ENCODE measurements at places on chromosomes 4 and X. TPM values are rescaled to one million over a fixed set of nuclear protein-coding genes. Genes with fewer than 3 reads are reported as not detected.

DNA sequence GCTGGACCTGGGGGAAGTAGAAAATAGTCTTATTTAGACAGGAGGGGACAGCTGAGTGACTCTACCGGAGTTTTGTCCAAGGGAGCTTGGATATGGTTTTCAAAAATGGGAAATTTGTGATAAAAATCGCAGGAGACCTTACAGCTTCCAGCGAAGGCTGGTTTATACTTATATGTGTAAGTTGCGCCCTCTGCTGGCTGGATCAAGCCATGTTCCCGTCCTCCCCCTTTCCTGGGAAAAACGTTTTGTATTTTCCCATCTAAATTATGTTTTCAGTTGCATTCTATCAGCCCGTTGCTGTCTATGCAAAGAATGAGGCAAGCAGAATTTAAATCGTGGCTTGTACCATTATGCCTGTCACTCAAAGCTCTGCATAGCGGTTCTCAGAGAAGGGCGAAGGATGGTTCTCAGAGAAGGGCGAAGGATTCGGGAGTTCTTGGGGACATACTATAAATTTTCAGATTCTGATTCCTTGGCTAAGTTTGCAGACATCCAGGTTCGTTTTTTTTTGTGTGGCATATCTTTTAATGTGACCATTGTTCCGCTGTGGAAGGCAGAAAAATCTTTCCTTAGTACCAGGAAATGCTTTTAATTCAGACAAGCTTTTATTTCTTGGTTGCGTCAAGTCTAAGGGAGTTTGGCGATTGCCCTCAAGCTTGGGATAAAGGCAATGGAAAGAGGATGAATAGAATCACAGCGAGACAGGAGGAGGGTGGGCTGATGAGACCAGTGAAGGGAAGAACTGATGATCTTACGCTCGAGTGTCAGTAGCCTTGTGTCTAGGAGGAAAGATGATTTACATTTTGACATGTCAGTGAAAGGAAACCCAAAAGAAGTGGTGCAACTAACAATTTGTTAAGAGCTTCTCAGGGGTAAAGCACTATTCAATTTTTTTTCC, 128.5 kb upstream of the ARX start:
- DNase-seq = peak; percentile 60

GRCh38 chrX:48025561-48025960, 18.8 kb downstream of the SPACA5 start:
- peak; percentile 76 for DNase-seq

DNA sequence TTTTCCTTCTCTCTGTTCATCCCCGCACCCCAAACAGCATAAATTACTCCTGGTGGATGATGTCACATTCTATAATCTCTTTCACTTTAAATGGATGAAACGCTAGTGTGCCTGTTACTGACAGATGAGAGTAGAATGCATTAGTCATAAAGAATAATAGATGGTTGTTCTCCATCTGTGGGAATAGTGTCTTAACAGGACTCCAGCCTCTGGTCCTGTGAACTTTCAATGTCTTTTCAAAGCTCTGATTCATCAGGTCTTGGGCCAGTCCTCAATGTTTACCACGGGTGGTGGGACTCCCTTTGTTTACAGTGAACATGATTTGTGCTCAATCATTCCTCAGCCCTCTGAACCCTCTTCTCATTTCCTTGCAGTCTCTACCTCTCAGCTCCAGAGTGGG, 182.6 kb downstream of the GABRB1 start:
- peak; percentile 54 for DNase-seq

Gene NHSL2
- not detected for total RNA-seq

DNA sequence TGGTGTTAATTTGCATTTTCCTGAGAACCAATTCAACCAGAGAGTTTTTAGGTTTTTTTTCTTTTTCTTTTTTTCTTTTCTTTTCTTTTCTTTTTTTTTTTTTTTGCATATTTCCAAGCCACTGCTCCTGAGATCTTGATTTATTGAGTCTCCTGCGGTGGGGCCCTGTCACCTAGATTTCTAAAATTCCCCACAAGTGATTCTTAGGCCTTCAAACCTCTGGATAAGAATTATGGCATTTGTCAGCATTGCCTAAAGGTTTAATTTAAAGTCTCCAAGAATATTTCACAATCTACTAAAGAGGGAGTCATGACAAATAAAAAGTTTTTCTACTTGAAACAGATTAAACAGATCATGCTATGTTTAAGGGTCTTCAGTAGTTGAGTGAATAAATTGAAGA, 84.9 kb downstream of the GAB1 start:
- no peak for DNase-seq

- DNase-seq = no peak
These were observed 95.0 kb upstream of the SLC34A2 start for GRCh38 chr4:25560605-25561004.

DNA sequence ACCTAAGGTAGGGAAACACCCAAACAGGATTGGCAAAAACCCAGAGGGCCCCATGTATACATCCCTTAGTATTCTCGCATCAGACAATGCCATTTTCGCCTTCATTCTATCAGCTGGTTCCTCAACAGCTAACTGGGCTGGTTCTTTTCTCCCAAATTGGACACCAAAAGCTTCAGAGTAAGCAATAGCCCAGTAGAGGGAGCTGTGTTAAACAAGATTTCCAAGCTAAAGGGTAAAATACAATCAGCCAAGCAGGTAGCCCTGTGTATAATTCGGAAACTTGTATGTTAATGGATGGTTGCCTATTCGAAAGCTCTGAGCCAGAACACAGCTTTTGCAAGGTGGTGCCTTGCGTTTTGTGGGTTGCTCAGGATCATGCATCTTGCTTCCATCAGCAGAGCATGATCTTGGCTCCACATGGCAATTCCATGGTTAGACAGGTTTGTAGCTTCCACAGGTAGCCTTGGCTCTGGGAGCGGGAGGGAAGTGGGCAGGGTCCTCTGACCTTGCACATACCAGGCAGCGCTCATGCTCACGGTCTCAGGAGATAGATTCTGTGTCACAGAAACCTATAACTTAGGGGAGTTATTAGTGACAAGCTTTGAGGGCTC, 115.2 kb upstream of the LNX1 start:
- DNase-seq = peak; percentile 76

DNA sequence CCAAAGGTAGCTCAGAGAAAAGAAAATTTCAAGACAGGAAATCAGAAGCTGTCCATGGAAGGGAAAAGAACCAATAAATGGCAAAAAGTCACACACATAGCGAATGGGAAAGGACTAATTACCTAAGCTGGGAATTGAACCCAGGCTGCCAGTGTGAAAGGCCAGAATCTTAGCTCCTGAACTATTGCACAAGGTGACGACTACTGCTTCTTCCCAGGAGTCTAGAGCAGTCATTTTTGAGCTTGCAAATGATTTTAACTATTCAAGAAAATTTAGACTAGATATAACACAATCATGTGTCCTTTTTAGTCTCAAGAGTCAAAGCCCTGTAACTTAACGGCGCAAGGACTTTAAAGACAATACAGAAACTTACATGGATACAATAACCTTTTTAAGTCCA, 34.1 kb upstream of the ZNF81 start:
- DNase-seq = peak; percentile 16

DNA sequence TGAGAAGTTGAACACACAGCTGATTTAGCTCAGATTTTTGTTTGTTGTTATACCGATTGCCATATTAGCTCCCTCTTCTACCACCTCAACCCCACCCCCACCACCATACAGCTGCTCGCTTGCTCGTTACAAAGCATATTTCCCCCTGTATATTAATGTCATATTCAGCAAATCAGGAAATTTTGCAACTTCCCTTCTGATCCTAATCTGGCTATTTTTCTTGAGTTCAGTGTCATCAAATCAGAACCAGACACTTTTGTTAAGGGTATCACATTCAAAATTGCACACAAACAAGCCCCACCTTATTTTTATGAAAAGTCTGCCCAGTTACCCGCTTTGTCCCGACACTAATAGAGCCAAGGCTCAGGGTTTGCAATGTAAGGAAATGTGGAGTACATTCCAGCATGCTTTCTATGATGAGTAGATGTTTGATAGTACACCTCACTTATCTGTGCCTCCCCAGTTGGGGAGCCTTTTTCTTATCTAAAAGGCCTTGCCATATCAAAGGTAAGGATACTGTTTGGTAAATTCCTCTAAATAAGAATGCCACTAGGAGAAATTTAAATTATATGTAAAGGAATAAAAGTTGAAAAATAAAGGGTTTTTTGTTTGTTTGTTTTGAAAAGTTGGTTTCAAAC, 212.2 kb downstream of the CBR4 start:
- DNase-seq = no peak

Gene TLR7
- total RNA-seq = not detected

Gene SSX3
- not detected for total RNA-seq

- peak; percentile 30 for DNase-seq
These were observed 4.8 kb upstream of the TENM3 start for GRCh38 chr4:182238355-182238931.

Gene MAP7D2
- total RNA-seq = 0.19 TPM

DNA sequence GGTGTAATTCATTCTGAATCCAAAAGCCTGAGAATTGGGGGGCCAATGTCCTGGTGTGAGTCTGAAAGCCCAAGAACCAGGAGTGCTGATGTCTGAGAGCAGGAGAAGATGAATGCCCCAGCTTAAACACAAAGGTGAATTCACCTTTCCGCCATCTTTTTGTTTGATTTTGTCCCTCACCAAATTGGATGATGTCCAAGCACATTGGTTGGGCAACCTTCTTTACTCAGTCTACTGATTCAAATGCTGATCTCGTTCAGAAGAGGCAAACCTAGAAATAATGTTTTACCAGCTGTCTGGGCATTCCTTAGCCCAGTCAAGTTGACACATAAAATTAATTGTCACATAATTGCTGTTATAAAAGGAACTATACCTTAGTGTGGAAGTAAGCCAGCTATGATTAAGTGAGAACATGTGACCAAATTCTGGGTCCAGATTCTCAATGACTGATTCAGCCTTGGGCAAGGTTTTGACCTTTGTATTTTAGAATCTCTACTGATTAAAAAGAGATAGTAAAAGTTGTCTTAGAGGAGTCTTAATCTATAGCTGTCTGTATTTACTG, 34.5 kb upstream of the SLC4A4 start:
- DNase-seq = peak; percentile 31

DNA sequence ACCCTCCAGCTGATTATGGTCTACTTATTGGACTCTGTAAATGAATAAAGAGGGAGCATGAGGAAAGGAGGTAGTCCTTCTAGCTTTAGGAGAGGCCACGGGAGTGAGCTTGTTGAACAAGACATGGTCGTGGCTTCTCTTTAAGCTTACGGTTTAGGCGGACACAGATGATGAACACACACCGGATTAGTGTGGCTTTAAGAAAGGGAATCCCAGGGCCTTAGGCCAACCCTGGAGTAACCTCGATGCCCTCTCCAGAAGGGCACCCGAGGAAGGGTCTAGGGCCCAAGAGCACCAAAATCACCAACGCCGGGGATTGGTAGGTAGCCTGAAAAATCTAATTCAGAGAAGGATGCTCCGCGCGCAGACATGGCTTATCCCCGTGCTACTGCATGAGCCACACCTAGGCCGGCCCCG, 39.4 kb downstream of the ERVMER34-1 start:
- no peak for DNase-seq

DNA sequence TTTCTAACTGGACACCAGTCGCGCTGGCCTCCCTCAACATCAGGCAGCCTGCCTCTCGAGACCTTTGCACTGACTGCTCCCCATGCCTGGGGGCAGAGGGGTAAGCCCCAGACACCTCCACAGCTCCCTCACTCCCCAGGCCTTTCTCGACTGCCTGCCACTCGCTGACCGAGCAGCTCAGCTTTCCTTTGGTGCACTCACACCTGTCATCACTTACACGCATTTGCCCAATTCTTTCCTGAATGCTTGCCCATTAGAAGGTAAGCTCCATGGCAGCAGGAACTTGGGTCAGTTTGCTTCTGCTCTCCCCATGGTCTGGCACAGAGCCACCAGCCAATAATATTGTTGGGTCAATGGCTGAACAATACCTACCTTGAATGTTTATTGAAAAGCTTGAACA, 32.2 kb upstream of the PROM1 start:
- no peak for DNase-seq

GRCh38 chr4:26267087-26267486, 53.7 kb upstream of the RBPJ start:
- DNase-seq = no peak

DNA sequence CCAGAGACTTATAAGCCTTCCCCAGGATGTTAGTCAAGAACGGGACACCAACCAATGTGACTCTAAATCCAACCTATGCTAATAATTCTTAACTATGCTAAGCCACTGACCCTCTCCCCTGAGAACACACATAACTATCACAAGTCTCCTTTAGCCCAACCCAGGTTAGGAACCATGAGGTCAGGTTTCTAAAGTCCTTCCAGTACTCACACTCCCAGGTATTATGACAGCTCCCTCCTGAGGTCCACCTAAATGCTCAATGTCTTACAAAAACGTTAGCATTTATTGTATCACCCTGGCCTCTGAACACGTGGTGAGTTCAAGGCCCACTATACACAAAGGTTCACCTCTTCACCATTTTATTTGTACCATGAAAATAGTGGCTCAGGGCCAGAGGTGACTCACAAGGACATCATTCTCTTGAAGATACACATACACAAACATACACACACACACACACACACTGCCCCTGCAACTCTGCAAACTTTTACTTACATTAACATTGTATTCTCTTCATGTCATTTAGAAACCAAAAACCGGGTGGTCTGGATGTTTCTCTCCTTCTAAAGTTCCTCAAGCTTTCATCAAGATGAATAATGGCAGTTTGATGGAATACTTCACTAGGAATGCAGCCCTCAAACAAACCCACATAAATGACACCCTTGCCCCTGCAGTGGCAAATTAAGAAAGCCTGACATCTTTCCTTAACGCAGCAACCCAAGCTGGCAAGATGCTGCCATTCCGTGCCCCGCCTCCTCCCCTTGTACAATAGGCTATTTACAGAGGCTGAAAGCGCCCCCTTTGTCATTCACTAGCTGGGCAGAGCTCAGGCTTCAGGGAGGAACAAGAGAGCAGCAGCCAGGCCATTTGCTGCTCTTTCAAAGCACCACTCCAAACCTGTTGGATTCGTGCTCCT, 17.7 kb downstream of the ACSL1 start:
- DNase-seq = peak; percentile 81

- no peak for DNase-seq
These were observed 115.3 kb downstream of the KIT start for GRCh38 chr4:54773022-54773421.

- DNase-seq = no peak
These were observed 84.5 kb upstream of the NKX1-1 start for GRCh38 chr4:1490654-1491327.

GRCh38 chr4:87745064-87745807, 54.1 kb upstream of the IBSP start:
- DNase-seq = no peak
